ENCODE measurements at places on chromosomes 1 and 21. TPM values are rescaled to one million over a fixed set of nuclear protein-coding genes. Genes with fewer than 3 reads are reported as not detected.

- no peak overlapping the region for H3K4me3 ChIP-seq
- no peaks in the 10 kb centered on the region for H3K36me3 ChIP-seq
- no peak for DNase-seq
- H3K4me1 ChIP-seq = peaks cover 7% of the 10 kb centered on the region
Observed at GRCh38 chr1:183195142-183195574, 9.1 kb downstream of the LAMC2 start.

CD5L gene
- total RNA-seq = 0.17 TPM

- H3K27ac ChIP-seq = no peak overlapping the region
- no peaks in the 10 kb centered on the region for H3K27me3 ChIP-seq
- H3K4me1 ChIP-seq = peaks cover 49% of the 10 kb centered on the region
- peak; percentile 55 for DNase-seq
Observed at GRCh38 chr1:109274533-109275476, 8.1 kb downstream of the PSRC1 start.

- peak; percentile 59 for DNase-seq
- peak overlapping the region; percentile 91 for H3K4me3 ChIP-seq
- H3K4me1 ChIP-seq = peaks cover 6% of the 10 kb centered on the region
- H3K27ac ChIP-seq = peak overlapping the region; percentile 94
- no peaks in the 10 kb centered on the region for H3K27me3 ChIP-seq
Observed at GRCh38 chr1:167722152-167722869, 529 bp downstream of the MPZL1 start.

DNA sequence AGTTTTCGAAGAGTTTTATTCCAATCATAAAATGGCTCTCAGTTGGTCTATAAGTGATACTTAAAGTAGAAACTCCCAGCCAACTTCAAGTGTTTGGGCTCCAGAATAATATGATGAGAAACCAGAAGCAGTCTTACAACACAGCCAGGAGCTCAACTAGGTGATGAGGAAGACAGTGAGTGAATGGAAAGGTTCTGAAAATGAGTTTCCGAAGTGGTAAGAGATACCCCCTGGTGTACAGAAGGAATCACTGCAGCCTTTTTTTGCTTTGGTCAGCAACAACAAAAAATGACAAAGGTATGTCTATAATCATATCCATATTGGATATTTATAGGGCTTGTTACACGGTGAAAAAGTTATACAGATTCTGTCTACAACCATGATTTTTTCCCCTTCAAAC is 16.5 kb downstream of the KRTAP19-1 start:
- no peaks in the 10 kb centered on the region for H3K27me3 ChIP-seq
- H3K36me3 ChIP-seq = no peaks in the 10 kb centered on the region
- no peaks in the 10 kb centered on the region for H3K4me1 ChIP-seq
- H3K27ac ChIP-seq = no peak overlapping the region

- DNase-seq = no peak
- no peaks in the 10 kb centered on the region for H3K27me3 ChIP-seq
- H3K4me1 ChIP-seq = peaks cover 12% of the 10 kb centered on the region
- H3K4me3 ChIP-seq = no peak overlapping the region
Observed at GRCh38 chr1:48785869-48786268, 9.2 kb upstream of the BEND5 start.

DNA sequence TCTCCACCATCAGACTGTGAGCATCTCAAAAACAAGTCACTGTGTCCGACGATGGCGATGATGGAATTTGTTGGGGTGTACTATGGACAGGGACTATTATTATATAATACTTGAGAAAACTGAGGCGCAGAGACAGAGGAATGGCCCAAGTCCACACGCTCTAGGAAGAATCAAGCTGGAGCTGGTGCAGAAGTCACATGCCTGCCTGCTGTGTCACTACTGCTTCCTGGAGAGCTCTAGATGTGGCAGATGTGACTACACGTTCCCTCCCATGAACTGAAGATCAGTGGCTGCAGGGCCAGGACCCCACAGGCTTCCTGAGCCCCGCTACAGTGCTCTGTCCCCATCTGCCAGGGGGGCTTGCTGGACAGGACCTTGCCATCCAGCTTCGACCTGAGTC is 56.9 kb downstream of the TRABD2B start:
- no peak overlapping the region for H3K4me3 ChIP-seq
- H3K27me3 ChIP-seq = no peaks in the 10 kb centered on the region
- no peaks in the 10 kb centered on the region for H3K36me3 ChIP-seq
- no peak overlapping the region for H3K27ac ChIP-seq

GRCh38 chr1:193663965-193664364 is 477.6 kb upstream of the B3GALT2 start:
- H3K27me3 ChIP-seq = no peaks in the 10 kb centered on the region
- no peak overlapping the region for H3K4me3 ChIP-seq
- H3K36me3 ChIP-seq = no peaks in the 10 kb centered on the region
- H3K4me1 ChIP-seq = peaks cover 5% of the 10 kb centered on the region
- DNase-seq = no peak

GRCh38 chr1:240501115-240501514 is 110.8 kb downstream of the GREM2 start:
- no peaks in the 10 kb centered on the region for H3K36me3 ChIP-seq
- H3K4me3 ChIP-seq = no peak overlapping the region
- no peaks in the 10 kb centered on the region for H3K27me3 ChIP-seq
- H3K27ac ChIP-seq = no peak overlapping the region
- H3K4me1 ChIP-seq = no peaks in the 10 kb centered on the region

DNA sequence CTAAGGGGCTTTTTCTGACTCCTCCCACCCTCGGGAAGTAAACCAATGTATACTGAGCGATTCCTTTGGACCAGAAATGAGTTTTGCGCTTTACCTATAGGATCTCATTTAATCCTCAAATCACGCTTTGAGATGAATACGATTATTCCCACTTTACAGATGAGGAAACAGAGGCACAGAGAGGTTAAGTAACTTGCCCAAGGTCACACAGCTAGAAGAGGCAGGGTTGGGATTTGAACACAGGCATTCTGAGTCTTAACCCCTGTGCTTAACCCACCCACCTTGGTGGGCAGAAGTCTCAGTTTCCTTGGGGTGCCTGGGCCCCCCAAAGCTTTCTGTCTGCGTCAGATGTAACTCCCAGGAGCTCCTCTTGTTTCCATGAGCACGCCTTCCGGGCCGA is 85.8 kb upstream of the ACTL8 start:
- DNase-seq = no peak
- peaks cover 5% of the 10 kb centered on the region for H3K36me3 ChIP-seq
- H3K27ac ChIP-seq = no peak overlapping the region
- no peaks in the 10 kb centered on the region for H3K27me3 ChIP-seq
- H3K4me1 ChIP-seq = no peaks in the 10 kb centered on the region
- no peak overlapping the region for H3K4me3 ChIP-seq

- no peak overlapping the region for H3K4me3 ChIP-seq
- no peaks in the 10 kb centered on the region for H3K27me3 ChIP-seq
- no peak for DNase-seq
- H3K36me3 ChIP-seq = no peaks in the 10 kb centered on the region
- peaks cover 3% of the 10 kb centered on the region for H3K4me1 ChIP-seq
- no peak overlapping the region for H3K27ac ChIP-seq
Observed at GRCh38 chr1:109721042-109721441, 9.0 kb downstream of the GSTM5 start.

- H3K36me3 ChIP-seq = no peaks in the 10 kb centered on the region
- H3K27ac ChIP-seq = no peak overlapping the region
- H3K27me3 ChIP-seq = no peaks in the 10 kb centered on the region
Observed at GRCh38 chr21:35457097-35457804, 408.1 kb upstream of the RUNX1 start.

- no peaks in the 10 kb centered on the region for H3K36me3 ChIP-seq
- H3K4me3 ChIP-seq = no peak overlapping the region
- H3K27me3 ChIP-seq = no peaks in the 10 kb centered on the region
- peaks cover 4% of the 10 kb centered on the region for H3K4me1 ChIP-seq
- DNase-seq = peak; percentile 63
Observed at GRCh38 chr1:211632808-211633523, 42.5 kb downstream of the NEK2 start.

- no peaks in the 10 kb centered on the region for H3K4me1 ChIP-seq
- no peaks in the 10 kb centered on the region for H3K27me3 ChIP-seq
- no peak overlapping the region for H3K4me3 ChIP-seq
Observed at GRCh38 chr1:91334856-91335255, 69.8 kb downstream of the HFM1 start.

DNA sequence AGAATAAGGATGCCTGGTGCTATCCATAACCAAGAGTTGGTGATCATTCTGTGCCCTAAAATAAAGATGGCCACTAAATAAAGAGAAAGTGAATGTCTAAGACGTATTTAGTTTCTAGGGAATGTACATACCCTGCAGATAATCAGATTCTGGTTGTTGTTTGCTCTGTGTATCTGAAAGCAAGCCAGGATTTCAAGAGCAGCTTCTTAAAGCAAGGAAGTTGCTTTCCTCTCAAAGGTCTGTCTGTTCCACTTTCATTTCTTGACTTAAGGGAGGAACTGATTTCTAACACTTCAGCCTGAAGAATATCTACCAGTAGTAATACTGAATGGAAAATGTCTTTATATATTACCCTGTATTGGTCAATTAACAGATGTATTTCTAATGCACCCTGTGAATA is 88.8 kb downstream of the KIF1B start:
- H3K36me3 ChIP-seq = peaks cover 40% of the 10 kb centered on the region
- no peak overlapping the region for H3K4me3 ChIP-seq
- no peaks in the 10 kb centered on the region for H3K27me3 ChIP-seq
- peak; percentile 7 for DNase-seq
- no peak overlapping the region for H3K27ac ChIP-seq

ALX3 gene
- not detected for total RNA-seq

ZSCAN20 gene
- total RNA-seq = 5.7 TPM

- no peaks in the 10 kb centered on the region for H3K27me3 ChIP-seq
- H3K27ac ChIP-seq = no peak overlapping the region
- DNase-seq = no peak
- peaks cover 3% of the 10 kb centered on the region for H3K4me1 ChIP-seq
Observed at GRCh38 chr21:28447462-28447861, 545.2 kb downstream of the LTN1 start.

DNA sequence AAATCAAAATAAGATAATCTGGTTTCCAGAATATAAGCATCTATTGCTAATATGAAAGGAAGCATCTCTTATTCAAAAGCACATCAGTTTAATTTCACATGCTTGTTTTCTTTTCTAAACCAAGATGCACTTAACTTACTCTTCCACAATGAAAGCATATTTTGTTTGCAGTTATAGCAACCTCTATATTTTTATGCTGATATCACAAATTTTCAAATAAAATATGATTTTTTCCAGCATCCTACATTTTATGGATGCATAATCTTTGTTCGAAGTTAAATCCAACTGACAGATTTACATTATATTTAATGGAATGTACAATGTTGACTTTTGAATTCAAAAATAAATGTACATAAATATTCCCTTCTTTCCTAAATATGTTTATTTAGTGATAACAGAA is 978.3 kb upstream of the B3GALT2 start:
- no peak overlapping the region for H3K4me3 ChIP-seq
- no peaks in the 10 kb centered on the region for H3K27me3 ChIP-seq
- H3K36me3 ChIP-seq = no peaks in the 10 kb centered on the region

GRCh38 chr1:152495066-152495675 is 15.4 kb upstream of the LCE5A start:
- no peaks in the 10 kb centered on the region for H3K36me3 ChIP-seq
- no peak for DNase-seq

SPRR2G gene
- not detected for total RNA-seq

C1QB gene
- total RNA-seq = 39.6 TPM

DMRTA2 gene
- 0.83 TPM for total RNA-seq

GRCh38 chr1:63983391-63984256 is 209.8 kb downstream of the ROR1 start:
- no peak overlapping the region for H3K27ac ChIP-seq
- H3K36me3 ChIP-seq = no peaks in the 10 kb centered on the region
- H3K4me1 ChIP-seq = peaks cover 20% of the 10 kb centered on the region
- no peak overlapping the region for H3K4me3 ChIP-seq

DNA sequence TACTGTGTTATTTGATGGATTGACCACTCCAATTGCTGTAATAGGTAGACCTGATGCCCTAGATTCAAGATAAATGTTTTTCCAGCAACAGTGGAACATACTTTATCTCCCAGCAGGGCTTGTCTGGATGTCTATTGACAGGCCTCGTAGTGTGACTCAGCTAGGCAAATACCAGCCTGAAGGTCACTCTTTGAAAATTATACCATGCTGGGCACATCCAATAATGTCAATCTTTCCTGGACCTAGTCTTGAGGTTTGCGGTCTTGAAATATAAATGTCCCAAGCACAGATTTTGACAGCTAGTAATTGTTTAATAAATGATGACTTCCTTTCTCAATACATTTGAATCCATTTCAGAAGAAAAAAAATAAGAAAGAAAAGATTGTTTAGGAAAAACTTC is 1138.0 kb upstream of the TMPRSS15 start:
- no peak for DNase-seq
- H3K4me1 ChIP-seq = no peaks in the 10 kb centered on the region
- H3K27me3 ChIP-seq = no peaks in the 10 kb centered on the region
- no peak overlapping the region for H3K27ac ChIP-seq

DNA sequence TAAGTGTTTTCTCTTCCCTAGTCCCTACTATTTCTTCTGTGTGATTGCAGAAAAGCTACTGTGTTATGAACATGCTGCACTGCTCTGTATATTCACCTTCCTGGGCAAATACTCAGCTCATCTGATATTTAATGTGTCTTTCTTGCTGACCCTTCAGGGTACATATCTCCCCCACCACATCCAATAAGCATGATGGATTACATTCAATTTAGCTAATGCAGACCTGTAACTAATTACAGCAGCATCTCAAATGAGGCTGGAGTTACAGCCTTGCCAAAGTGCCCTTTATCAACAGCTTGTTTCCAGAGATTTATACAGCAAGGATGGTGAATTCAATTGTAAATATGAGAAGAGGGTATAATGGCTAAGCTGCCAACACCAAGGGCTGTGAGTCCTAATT is 144.0 kb downstream of the KCNH1 start:
- no peaks in the 10 kb centered on the region for H3K36me3 ChIP-seq
- no peaks in the 10 kb centered on the region for H3K27me3 ChIP-seq
- DNase-seq = no peak
- no peak overlapping the region for H3K4me3 ChIP-seq

GRCh38 chr21:30164796-30165195 is 1.8 kb downstream of the CLDN17 start:
- H3K36me3 ChIP-seq = no peaks in the 10 kb centered on the region
- H3K4me1 ChIP-seq = no peaks in the 10 kb centered on the region
- no peaks in the 10 kb centered on the region for H3K27me3 ChIP-seq
- no peak for DNase-seq

DNA sequence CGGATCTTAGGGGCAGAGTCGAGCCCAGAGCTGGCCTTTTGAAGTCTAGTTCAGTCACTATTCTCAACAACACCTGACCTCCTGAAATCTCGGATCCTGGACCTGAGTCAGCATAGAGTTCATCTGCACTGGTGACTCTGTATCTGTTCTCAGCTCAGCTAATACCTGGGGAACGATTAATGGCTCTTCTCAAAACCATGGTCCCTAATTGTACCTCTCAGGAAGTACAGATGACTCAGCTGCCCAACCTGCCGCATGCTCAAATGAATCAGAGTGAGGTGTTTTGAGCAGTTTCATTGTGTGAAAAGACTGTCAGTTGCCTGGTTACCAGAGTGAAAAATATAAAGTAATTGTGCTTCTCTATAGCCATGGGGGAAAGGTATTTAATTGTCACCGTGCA is 89.2 kb downstream of the SLC35F3 start:
- no peaks in the 10 kb centered on the region for H3K4me1 ChIP-seq
- DNase-seq = no peak
- H3K36me3 ChIP-seq = no peaks in the 10 kb centered on the region
- no peak overlapping the region for H3K4me3 ChIP-seq
- H3K27me3 ChIP-seq = no peaks in the 10 kb centered on the region

All from lung (tissue), 17 donors.